Fibroblast of skin of abdomen (primary cell): ENCODE measurements at places on chromosomes 12 and 14.

- no peak for DNase-seq
These were observed 6.4 kb downstream of the HSP90AA1 start for GRCh38 chr14:102080183-102081080.

DNA sequence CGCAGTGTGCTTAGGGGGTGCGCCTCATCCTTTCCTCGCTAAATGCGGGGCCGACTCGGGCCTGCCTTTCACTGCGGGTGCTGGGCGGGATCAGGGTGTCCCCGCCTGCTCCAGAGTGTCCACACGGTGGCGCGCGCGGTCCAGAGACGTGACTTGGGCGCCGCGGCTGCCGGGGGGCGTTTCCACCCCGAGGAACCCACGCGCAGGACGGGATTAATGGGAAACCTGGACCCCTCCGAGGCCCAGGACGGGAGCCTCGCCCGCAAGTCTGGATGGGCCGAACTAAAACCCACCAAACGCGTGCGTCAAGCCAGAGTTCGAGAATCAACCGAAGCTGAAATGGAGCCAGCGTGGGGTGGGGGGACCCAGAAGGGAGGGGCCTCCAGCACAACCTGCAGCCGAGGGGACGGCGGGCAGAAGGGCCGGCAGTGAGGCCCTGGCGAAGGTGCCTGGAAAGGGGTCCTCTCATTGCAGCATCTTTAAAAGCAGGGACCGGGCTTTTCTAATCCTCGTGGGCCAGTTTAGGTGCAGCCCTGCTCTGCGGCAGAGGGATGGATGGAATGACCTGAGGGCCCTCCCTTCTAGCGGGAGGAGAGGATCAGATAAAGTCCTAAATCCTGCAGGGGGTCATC is 93.3 kb downstream of the NINJ2 start:
- peak; percentile 83 for DNase-seq

- DNase-seq = no peak
These were observed 121.6 kb downstream of the SCARB1 start for GRCh38 chr12:124742111-124742510.

GRCh38 chr12:86719381-86719780 is 463.2 kb upstream of the MGAT4C start:
- peak; percentile 63 for DNase-seq

- no peak for DNase-seq
These were observed 163.6 kb downstream of the RIMBP2 start for GRCh38 chr12:130552483-130552996.

- no peak for DNase-seq
These were observed 32.8 kb upstream of the NEDD1 start for GRCh38 chr12:96874211-96874610.

DNA sequence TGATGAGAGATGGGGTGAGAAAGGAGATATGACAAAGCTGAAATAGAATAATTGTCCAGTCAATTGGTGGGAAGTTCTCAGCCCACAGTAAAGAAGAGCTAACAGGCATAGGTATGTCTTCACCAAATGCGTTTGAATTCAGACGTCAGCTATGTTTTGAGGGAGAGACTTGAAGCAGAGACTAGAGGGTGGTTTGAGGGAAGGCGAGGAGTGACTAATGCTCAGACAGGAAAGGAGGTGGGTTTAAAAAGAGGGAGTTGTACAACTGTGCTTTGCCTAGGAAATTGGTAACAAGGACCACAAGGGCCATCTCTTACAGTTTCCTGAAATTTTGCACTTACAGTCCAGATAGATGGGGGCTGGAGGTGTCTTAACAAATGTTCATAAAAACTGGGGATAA is 6.4 kb downstream of the JKAMP start:
- no peak for DNase-seq

- DNase-seq = peak; percentile 75
These were observed 42.2 kb upstream of the MANSC4 start for GRCh38 chr12:27822076-27822712.

- no peak for DNase-seq
These were observed 23.1 kb downstream of the TMEM121 start for GRCh38 chr14:105549481-105549880.

DNA sequence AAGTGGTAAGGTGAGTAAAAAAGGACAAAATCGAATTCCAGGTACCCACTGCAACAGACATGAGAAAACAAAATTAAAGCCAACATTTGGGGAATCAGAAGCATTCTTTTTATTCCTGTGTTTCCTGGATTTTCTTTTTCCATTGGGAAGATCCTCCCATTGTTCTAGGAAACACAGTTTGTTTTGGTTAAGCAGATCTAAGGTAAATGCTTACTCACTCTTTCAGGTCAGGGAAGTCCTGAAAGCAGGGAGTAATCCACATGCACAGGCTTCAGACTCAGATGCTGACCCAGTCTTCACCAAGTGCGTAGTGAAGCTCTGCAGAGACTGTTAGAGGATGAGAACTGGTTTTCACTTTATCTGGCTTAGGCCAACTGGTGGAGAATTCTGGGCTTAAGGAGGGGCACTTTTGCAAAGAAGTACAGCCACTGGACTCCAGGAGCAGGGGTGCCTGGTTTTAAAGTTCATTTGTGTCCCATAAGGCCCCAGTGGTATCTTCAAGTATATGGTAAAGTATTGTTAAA is 57.7 kb downstream of the RPAP3 start:
- DNase-seq = no peak

DNA sequence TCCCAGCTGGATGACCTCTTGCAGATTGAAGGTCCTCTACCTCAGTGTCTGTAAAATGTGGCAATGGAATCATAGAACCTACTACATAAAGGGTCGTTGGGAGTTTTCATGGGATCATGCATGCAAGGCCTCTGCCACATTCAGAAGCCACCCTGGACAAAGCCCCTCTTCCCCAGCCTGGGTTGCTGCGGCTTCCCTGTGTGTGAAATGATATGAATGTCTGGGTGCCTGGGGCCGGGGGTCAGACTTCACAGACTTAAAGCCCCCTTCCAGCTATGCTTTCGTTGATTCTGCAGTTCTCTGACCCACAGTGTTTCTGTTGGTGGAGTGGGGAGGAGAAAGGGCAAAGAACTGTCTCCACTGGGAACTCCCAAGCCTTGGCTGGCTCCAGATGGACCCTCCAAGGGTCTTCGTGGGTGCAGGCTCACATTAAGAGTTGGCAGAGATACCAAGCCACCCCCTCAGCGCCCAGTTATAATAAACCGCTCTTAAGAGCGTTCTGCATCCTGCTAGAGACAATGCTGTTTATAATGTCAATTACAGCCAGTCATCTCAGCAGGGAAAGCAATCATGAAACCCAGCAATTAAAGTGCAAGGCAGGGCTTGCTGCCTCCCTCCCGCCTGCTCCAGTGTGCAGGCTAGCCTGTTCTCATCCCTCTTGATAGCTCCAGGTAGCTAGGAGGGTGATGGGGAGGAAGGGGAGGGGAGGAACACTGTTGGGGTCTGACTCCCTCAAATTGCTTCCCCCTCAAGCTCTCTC is 210.9 kb upstream of the FKBP4 start:
- no peak for DNase-seq

DNA sequence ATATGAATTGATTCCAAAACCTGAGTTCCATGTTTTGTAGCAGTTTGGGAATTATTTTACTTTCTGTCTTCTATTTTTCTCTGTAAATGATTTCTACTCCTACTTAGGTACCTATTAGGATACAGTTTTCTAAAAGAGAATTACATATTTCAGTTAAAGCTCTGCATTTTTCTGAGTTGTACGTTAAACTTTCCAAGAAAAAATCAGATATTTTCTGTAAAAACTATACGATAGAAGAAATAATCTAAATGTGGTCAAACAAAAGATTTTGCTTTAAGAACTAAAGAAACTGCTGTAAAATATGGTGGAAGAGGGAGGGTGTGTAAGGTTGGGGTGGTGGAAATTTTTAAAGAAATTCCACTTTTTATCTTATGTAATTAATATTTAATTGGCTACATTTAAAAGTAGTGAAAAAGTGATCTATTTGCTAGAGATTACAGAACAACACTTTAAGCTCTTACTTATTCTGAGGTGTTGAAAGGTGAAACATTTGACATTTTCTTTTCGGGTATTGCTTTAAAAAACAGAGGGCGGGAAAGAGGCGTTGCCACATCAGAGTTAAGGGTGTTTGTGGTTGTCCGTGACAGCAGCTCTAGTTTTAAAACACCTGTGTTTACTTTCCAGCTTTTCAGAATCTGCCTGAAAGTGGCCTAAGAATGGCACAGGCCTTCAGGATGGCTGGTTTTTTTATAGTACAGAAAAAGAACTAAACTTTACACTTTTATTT is 187.3 kb downstream of the MIPOL1 start:
- no peak for DNase-seq

GRCh38 chr12:105335856-105336255 is 5.4 kb downstream of the C12orf75 start:
- no peak for DNase-seq

GRCh38 chr12:100895192-100895591 is 100.6 kb downstream of the ANO4 start:
- DNase-seq = no peak

- DNase-seq = no peak
These were observed 38.1 kb downstream of the ESRRB start for GRCh38 chr14:76413962-76414600.

- DNase-seq = no peak
These were observed 116.3 kb downstream of the TSPAN8 start for GRCh38 chr12:71041476-71041875.

- DNase-seq = peak; percentile 49
These were observed 237.6 kb downstream of the SLC41A2 start for GRCh38 chr12:104720339-104721038.

GRCh38 chr14:72883961-72884360 is 9.9 kb downstream of the DPF3 start:
- DNase-seq = no peak

DNA sequence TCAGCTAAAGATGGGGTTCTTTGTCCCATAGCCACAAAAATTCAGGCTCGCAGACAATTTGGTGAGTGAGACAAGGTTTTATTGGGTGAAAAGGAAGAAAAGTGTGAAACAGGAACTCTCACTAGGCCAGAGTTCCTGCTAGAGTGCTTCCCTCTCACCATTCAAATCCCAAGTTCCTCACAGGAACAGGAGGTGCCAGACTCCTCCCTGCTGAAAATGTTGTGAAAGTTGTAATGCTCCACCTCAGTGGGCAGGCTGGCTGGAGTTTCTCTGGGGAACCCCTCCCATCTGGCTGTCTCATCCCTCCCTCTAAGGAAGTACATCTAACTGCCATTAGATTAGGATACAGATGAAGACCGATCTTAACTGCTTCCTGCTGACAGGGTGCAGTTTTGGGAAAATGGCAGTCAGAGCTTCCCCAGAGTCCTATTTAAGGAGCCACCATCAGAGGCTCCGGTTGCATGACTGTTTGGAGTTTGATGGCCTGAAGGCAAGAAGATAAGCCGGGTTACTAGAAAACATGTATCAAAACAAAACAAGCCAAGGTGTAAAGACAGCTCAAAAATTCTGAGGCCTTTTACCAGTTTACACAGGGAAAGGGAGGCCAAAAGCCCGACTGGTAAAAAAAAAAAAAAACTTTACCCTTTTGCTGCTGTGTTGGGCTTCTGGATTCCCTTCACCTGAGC is 127.6 kb downstream of the FSCB start:
- no peak for DNase-seq

DNA sequence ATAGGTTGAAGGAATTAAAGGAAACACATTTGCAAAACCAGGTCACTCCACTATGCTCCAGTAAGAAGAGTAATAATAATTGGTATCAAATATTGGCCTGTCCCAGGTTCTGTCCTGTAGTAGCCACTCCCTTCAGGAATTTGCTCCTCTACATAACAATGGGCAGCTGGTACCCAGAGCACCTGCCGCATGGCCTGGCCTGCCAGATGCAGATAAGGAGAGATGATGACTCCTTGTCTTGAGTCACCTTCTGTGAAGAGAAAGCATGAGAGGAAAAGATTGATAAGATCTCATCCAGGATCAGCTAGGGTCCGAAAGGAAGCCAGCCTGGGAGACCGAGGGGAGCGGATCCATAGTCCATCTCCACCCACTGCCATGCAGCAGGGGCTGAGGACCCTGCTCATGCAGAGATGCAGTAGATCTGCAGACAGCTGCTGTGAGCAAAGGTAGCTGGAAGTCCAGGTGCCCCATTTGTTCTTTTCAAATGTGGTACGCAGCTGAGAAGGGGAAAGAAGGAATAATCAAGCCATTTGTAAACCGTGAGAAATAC is 24.3 kb downstream of the VCPKMT start:
- no peak for DNase-seq

DNA sequence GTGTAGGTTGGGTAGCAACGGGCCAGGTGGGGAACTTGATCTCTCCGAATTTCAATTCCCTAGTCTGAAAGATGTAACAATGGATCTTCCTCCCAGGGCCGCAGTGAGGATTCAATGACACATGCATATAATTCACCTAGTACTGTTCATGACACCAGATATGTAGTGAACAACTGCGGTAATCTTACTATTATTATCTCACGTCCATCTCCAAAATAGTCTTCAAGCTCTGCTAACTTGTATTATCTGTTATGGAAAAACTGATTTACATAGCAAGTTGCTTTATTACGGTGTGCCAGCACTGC is 26.4 kb downstream of the MOK start:
- no peak for DNase-seq

DNA sequence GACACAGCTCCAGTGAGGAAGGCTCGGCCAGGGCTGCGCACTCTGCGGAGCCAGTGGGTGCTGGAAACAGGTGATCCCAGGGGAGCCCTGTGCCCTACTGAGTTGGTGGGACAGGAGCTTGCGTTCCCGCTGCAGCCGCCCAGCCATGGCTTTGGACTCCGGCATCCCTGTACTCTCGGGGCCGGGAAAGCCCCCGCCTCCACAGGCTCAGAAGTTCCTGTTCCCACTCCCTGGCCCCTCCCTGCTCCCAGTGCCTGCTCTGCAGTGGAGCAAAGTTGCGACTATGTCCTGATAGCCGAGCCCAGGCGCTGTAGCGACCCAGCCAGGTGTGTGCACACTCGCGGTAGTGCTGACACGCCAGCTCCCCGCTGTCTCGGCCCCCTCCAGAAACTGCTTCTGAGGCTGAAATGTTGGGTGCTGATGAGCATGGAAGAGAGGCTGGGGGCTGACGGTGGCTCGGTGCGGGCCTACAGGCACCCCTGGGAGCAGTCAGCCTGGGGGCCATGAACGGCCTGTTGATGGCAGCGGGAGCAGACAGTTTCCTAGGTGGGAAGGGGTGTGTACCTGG is 344.6 kb upstream of the MGAT4C start:
- DNase-seq = no peak

GRCh38 chr12:24979976-24980730 is 31.3 kb upstream of the BCAT1 start:
- DNase-seq = no peak

DNA sequence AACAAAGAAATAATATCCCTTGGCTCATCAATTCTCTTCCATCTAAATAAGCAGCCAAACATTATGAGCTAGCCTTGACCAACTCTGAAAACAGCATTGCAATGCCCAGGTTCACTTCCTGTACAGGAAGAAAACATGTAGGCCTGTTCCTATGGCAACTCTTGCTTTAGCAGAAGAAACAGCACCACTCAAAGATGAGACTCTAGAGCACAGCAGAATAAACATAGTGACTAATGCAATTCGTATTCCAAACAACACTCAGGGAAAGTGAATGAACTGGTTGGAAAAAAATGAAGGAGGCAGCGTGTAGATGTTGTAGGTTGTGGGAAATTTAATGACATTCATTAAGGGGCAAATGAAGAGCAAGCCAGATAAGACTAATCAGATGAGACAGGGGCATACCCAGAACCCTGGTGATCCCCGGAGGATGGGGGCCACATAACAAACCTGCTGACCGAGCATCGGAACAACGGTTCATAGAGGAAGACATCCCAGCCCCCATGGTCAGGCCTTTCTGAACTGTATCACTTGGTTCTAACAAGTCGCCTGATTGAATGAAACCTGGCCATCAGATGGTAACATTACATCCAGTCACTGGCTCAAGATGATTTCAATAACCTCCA is 9.0 kb downstream of the ARHGDIB start:
- DNase-seq = peak; percentile 86
